GM18507 (cell line): ENCODE measurements at places on chromosomes 6 and 20.
A peak's percentile ranks its signal among the peaks of the same experiment; 100 is the strongest.

- DNase-seq: peak; percentile 48
Measured at GRCh38 chr20:62143957-62144825, 622 bp downstream of the SS18L1 start.

GRCh38 chr6:13101409-13101808, 226.9 kb downstream of the TBC1D7 start:
- no peak for DNase-seq

DNA sequence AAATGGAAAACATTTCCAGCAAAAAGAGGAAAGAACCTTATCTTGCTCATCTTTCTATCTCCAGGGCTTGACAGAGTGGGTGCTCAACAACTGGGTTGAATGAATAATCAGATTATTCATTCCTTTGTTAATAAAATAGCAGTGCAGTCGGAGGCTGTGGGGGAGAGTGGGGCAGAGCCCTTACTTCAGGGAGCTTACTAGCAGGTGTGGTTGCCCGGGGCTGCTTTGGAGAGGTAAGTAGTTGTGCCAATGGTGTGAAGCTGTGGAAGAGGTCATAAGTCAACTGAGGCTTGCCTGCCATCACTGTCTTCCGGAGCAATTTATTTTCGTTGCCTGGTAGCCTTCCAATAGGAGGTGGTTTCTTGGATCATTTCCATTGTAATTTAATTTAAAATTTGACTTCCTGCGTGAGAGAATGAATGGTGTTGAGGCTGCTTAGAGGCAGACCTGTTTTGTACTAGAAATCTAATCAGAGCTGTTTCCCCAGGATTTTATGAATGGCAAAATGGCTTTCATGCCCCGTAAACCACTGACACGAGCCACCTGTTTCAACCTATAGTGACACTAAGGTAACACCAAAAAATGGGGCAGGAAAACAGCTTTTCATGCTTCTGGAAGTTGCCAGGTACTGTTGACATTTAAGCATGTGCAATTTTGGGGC, 51.4 kb downstream of the ZDHHC14 start:
- no peak for DNase-seq

GRCh38 chr20:62917720-62918119, 8.6 kb downstream of the DIDO1 start:
- DNase-seq: no peak

- no peak for DNase-seq
Measured at GRCh38 chr6:111503194-111503593, 20.2 kb upstream of the REV3L start.

DNA sequence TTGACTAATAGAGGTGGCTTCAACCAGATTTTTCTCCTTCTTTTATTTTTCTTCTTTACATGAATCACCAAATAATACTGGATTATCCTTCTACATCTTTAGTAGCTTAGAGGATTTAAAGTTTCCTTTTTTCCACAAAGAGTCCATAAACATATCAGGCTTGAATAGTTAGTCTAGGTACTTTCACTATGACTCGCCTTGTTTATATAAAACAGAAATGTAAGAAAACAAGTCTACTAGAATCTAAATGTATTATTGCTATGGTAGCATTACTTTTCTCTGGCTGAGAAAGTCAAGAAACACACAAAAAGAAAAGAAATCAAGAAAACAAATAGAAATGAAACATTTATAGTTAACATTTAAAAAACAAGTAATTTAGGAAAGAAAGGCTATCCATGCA, 215.2 kb downstream of the PTPRK start:
- DNase-seq: no peak

DNA sequence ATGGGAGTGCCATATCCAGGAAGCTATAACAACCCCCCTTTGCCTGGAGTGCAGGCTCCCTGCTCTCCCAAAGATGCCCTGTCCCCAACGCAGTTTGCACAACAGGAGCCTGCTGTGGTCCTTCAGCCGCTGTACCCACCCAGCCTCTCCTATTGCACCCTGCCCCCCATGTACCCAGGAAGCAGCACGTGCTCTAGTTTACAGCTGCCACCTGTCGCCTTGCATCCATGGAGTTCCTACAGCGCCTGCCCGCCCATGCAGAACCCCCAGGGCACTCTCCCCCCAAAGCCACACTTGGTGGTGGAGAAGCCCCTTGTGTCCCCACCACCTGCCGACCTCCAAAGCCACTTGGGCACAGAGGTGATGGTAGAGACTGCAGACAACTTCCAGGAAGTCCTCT, 56.7 kb upstream of the TMEM181 start:
- no peak for DNase-seq

DNA sequence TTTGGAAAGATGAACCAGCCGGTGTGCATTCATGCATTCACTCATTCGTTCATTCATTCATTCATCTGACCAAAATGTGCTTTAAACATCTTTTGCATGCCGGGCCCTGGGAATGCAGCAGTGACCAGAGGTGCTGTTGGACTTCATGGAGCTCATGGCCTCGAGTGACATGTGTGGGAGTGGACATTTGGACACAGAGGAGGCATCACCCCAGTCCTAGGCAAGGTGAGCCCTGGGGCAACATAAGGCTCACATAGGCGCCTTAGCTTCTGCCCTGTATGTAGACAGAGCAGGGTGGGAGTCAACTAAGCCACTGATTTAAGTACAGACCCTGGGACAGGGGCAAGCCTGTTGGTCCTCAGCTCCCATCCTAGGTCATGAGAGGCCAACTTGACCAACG, 71.6 kb downstream of the STK35 start:
- DNase-seq: no peak

- no peak for DNase-seq
Measured at GRCh38 chr20:20815711-20816455, 103.4 kb upstream of the RALGAPA2 start.

DNA sequence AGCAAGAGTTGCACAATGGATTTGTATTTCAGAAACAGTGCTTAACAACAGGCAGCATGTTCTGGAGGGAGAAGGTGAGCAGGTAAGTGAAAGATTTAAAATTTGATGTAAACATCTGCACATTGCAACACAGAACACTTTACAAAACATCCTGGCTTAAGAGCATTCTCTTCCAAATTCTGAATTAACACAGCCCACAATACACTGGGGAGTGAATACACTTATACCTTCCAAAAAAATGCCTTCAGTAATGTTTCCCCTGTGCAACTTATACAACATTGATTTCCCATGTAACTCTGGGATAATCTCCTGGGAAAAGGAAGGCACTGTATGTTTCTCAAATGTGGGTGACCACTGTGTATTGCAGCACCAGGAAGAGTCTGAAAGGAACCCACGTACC, 127.6 kb downstream of the FYN start:
- no peak for DNase-seq

- no peak for DNase-seq
Measured at GRCh38 chr6:49366539-49366938, 96.5 kb downstream of the MMUT start.

- DNase-seq: peak; percentile 50
Measured at GRCh38 chr20:50588034-50588736, 78.0 kb downstream of the PTPN1 start.

DNA sequence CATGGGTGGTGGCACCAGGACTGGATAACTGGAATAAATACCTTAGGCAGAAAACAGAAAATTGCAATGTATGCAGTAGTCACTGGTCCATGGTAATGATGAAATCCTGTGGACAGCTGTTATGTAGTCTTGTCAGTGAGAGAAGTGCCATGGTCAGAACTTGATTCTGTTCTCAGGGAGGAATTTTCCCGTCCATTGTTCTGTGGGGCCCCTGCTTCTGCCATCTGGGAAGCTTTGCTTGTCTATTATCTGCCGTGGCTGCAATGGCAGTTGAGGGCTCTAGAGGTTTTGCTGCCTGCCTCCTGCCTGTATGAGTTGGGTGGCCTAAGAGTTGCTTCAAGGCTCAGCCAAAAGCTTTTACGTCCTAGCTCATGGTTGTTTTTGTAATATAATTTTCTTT, 126.8 kb upstream of the SLC35B3 start:
- no peak for DNase-seq

DNA sequence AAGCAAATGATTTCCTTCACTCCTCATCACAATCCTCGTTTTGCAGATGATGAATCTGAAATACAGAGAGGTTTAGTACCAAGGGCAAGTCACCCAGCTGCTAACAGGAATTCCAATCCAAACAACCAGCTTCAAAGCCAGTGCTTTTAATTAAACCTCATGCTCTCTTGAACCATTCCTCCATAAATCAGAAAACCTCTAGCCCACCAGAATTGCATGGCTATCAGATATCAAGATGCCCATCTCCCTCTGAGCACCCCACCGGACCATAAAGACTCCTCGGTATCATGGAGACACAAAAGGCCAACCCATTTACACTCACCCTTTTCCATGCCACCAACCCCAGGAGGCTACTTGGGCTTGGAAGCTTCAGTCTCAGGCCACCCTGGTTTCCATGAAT, 46.0 kb downstream of the TFAP2A start:
- DNase-seq: no peak

- no peak for DNase-seq
Measured at GRCh38 chr20:8602389-8603116, 466.3 kb upstream of the PLCB4 start.

- DNase-seq: no peak
Measured at GRCh38 chr6:138370631-138371451, 6.9 kb upstream of the SMIM28 start.

DNA sequence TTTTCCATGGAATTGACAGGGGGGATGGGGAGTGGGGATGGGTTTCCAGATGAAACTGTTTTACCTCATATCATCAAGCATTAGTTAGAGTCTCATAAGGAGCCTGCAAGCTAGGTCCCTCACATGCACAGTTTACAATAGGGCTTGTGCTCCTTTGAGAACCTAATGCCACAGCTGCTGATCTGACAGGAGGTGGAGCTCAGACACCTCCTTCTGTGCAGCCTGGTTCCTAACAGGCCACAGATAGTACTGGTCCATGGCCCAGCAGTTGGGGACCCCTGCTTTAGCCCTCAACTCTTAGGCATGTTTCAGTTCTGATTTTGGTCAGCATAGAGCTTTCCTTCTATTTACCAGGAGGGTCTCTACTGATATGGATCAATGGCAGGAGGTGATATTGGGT, 251.6 kb downstream of the LAMA2 start:
- DNase-seq: no peak

- DNase-seq: no peak
Measured at GRCh38 chr6:111789598-111789997, 83.7 kb downstream of the FYN start.

- DNase-seq: no peak
Measured at GRCh38 chr6:14876778-14877613, 368.9 kb upstream of the JARID2 start.

- no peak for DNase-seq
Measured at GRCh38 chr6:128508588-128509296, 11.7 kb downstream of the PTPRK start.

GRCh38 chr20:41509316-41510200, 108.6 kb downstream of the CHD6 start:
- DNase-seq: no peak

DNA sequence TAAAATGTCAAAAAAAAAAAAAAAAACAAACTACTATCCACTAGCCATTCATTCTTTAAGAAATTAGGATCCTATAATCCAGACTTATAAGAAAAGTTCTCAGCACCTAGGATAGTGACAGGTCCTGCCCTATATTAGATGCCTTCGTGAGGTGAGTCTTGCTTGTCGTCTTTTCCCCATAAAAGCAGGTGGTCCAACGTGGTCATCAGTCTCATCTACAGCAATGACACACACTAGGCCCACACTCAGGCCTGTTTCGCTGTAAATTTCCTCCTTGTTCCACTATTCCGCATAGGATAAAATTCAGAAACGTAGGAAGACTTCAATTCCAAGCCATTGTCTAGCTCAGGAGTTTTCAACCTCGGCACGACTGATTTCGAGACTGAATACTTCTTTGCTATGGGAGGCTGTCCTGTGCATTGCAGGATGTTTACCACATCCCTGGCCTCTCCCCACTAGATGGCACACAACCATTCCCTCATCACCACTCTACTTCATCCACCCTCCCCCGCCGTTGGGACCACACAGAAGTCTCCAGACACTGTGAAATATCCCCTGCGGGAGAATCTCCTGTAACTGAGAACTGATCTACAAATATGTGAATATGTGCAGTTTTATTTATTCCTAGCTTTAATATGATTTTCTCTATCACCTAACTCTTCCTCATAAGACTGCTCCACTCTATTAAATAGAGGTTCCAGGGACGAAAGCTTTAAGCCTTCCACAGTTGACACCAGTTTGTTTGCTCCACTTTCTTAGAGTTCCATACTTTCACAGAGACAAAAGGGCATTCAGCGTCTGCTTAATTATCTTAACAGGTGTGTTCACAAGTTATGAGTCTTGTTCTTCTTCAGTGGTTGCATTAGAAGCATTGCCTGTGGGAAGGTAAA, 346.3 kb downstream of the BMP2 start:
- DNase-seq: no peak

DNA sequence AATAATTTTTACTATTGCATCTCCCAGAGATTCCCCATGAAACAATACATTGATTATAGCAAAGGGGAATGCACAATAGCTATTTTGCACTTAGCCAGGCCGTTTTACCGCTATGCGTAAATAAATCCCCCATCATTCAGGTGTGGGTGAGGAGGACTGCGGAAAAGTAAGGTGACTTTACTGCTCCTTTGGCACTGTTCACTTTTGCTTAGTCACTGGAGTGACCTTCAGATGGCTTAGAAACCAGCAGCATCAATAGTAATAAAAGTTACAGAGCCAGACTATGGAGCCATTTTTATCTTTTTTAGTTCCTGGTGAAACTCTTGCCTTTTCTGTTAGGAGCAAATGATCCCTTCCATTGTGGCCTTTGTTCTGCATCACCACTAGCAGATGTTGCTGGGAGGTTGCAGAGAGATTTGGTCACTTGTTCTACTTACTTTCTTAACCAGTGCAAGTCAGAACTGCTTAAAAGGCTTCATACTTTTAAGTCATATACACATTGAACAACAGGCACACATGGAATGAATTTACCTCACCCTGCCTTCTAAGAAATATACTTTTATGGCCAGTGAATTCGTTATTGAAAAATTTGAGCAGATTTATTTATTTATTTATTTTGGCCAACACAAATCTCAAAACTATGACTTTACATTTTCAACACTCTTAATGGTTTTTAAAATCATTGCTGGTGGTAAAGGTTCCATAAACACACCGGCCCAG, 12.1 kb upstream of the BTBD3 start:
- DNase-seq: no peak

GRCh38 chr6:170358496-170358895, 51.9 kb downstream of the FAM120B start:
- DNase-seq: no peak

- no peak for DNase-seq
Measured at GRCh38 chr6:89350281-89350966, 2.1 kb downstream of the UBE2J1 start.

- DNase-seq: no peak
Measured at GRCh38 chr6:37103169-37104039, 66.5 kb upstream of the PIM1 start.

GRCh38 chr20:21101453-21101931, 4.7 kb downstream of the LINC00237 start:
- no peak for DNase-seq

GRCh38 chr6:141598487-141598886, 534.2 kb upstream of the GJE1 start:
- no peak for DNase-seq
